Neural crest cell (in vitro differentiated cells): ENCODE measurements at places on chromosomes 1 and 21. TPM values are rescaled to one million over a fixed set of nuclear protein-coding genes. Genes with fewer than 3 reads are reported as not detected.

DNA sequence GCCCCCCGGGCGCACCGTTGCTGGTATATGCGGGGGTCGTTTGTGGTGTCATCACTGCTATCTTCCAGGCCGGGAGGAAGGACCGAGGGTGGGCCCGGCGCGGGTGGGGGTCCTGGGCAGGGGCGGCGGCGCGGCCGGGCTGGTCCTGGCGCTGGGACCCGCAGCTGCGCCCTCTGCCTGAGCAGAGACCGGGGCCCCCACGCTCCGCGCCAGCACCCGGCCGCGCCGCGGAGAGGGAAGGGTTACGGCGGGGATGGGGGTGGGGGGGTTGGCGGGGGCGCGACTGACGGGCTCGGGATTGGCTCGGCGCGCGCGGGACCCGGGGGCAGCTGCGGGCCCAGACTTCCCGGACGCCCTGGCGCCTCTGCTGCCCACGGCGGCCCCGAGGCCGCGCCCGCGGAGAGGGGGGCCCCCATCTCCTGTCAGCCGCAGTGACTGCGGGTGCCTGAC lies 13.8 kb upstream of the SAMD11 start:
- H3K27me3 ChIP-seq: peaks cover 56% of the 10 kb centered on the region
- peaks cover 7% of the 10 kb centered on the region for H3K4me1 ChIP-seq
- no peaks in the 10 kb centered on the region for H3K36me3 ChIP-seq
- DNase-seq: no peak

DNA sequence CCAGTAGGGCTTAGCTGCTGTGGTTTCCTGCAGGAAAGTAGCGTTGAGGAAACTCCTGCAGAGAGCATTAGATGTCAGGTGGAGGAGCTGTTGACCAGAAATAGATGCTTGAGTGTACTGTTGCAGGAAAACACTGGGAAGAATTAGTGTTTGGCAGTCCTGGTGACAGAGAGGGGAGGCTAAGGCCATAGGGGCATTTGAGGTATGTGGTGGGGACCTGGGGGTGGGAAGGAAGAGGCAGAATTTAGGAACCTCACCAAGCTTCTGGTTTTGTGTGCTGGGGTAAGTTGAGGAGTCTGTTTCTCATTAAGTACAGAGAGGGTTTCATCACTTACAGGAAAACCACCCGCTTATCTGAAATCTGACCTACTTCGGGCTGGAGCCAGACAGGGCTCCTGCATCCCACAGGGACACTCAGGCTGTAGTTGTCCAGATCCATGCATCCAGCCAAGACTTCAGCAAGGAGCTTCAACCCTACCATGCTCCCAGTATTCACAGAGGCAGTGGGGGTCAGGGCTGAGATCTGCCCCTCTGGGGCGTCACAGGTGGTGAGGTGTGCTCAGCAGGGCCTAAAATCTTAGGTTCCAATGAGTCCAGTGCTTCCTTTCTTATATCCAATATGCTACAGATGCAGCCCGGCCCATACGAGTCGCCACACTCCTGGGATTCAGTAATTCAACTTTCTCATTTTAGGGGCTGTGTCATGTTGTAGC lies 15.1 kb downstream of the SH2D2A start:
- H3K36me3 ChIP-seq: peaks cover 4% of the 10 kb centered on the region
- H3K4me3 ChIP-seq: no peak overlapping the region
- no peaks in the 10 kb centered on the region for H3K4me1 ChIP-seq
- no peaks in the 10 kb centered on the region for H3K27me3 ChIP-seq
- peak overlapping the region; percentile 58 for H3K27ac ChIP-seq

Gene CATSPERE
- total RNA-seq: 0.44 and 0.73 TPM in 2 replicates

Gene PLA2G2F
- not detected in 2 replicates for total RNA-seq

DNA sequence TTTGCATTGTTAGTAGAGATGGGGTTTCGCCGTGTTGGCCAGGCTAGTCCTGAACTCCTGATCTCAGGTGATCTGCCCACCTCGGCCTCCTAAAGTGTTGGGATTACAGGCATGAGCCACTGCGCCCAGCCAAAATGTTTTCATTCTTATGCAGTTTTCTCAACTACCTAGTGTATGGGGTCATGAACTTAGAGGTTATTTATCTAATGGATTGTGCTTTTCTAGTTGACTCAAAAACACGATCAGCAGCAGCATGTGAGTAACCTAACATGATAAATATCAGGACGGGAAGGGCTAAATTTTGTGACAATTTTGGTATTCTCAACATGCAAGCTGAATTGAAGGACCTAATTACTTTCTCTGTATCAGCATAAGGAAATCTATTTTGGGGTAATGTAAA lies 9.2 kb upstream of the CD84 start:
- H3K4me3 ChIP-seq: no peak overlapping the region
- no peak overlapping the region for H3K27ac ChIP-seq
- H3K4me1 ChIP-seq: no peaks in the 10 kb centered on the region
- no peaks in the 10 kb centered on the region for H3K36me3 ChIP-seq
- peaks cover 12% of the 10 kb centered on the region for H3K27me3 ChIP-seq

- peaks cover 18% of the 10 kb centered on the region for H3K4me1 ChIP-seq
- no peaks in the 10 kb centered on the region for H3K27me3 ChIP-seq
- DNase-seq: no peak
- H3K4me3 ChIP-seq: no peak overlapping the region
These were observed 19.9 kb upstream of the ABCB10 start for GRCh38 chr1:229578168-229579058.

- DNase-seq: no peak
- H3K27me3 ChIP-seq: no peaks in the 10 kb centered on the region
- H3K4me1 ChIP-seq: no peaks in the 10 kb centered on the region
These were observed 87.3 kb downstream of the KCNJ6 start for GRCh38 chr21:37828991-37829390.

- no peak overlapping the region for H3K27ac ChIP-seq
- DNase-seq: no peak
- peaks cover 15% of the 10 kb centered on the region for H3K4me1 ChIP-seq
- H3K36me3 ChIP-seq: no peaks in the 10 kb centered on the region
These were observed 38.0 kb upstream of the COL18A1 start for GRCh38 chr21:45366931-45367401.

Gene SH2D1B
- total RNA-seq: not detected in 2 replicates

Gene ARHGEF16
- total RNA-seq: 11.3 and 12.2 TPM in 2 replicates

DNA sequence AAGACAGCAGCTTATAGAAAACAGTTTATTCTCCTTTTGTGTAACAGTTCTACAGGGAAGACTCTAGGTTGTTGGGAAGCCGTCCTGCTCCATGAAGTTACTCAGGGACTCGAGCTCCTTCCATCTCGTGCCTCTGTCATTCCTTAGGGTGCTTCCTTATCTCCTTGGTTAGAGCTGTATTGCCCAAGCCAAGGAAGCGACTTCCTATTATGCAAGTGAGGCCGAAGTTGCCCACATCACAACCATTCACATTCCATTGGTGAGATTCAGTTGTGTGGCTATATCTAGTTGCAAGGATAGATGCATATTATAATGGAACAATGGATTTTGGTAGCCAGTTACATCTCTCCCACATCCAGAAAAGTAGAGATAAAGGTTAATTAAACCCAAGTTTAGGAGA lies 9.0 kb downstream of the GSTM5 start:
- no peak overlapping the region for H3K27ac ChIP-seq
- no peaks in the 10 kb centered on the region for H3K27me3 ChIP-seq
- DNase-seq: no peak
- H3K36me3 ChIP-seq: no peaks in the 10 kb centered on the region
- no peak overlapping the region for H3K4me3 ChIP-seq
